ENCODE measurements at places on chromosomes 16 and 17.
A peak's percentile ranks its signal among the peaks of the same experiment; 100 is the strongest.

- no peak for DNase-seq
These were observed 98.1 kb downstream of the RGS9 start for GRCh38 chr17:65235284-65235683.

DNA sequence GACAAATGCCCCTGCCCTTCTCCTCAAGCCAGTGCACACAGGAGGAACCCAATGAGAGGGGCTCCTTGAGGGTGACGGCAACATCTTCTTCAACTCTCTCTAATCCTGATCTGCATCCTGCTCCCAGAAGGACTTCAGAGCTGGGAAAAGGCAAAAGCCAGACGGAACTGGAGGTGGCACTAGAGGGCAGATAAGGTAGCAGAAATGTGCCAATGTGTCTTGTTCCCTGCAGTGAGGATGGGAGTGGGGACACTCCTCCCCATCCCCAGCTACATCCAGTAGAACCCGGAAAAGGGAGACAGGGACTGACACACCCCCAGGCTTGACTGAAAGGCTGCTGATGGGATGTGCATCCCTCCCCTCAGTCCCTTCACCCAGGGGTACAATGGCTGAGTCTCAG lies 28.5 kb downstream of the SRCIN1 start:
- no peak for DNase-seq

GRCh38 chr17:63438092-63439051 lies 7.7 kb downstream of the CYB561 start:
- DNase-seq = no peak

DNA sequence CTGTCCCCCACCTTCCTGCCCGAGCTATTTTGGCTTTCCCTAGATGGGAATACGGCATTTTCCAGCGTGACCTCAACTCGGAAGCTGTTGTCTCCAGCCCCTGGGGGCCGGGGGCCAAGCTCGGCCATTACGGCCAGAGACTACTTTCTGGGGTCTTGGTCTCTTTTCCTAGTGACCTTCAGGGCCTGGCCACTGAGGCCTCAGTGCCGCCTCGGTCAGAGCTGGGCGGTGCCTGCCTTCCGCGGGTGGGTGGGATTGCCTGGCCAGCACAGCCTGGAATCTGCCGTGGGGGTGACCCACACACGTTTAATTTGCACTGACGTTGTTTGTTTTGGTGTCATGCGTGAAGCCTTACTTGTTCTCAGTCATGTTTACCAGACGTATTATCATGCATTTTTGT lies 29.2 kb downstream of the TSC2 start:
- DNase-seq = no peak

DNA sequence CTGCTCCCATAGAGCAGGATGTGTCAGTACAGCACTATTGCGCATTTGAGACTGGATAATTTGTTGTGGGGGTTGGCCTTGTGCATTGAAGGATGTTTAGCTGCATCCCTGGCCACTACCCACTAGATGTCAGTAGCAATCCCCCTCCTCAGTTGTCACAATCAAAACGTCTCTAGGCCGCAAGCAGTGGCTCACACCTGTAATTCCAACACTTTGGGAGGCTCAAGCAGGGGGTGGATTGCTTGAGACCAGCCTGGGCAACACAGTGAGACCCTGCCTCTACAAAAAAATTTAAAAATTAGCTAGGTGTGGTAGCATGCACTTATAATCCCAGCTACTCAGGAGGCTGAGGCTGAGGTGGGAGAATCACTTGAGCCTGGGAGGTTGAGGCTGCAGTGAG lies 48.4 kb downstream of the CENPV start:
- peak; percentile 4 for DNase-seq

DNA sequence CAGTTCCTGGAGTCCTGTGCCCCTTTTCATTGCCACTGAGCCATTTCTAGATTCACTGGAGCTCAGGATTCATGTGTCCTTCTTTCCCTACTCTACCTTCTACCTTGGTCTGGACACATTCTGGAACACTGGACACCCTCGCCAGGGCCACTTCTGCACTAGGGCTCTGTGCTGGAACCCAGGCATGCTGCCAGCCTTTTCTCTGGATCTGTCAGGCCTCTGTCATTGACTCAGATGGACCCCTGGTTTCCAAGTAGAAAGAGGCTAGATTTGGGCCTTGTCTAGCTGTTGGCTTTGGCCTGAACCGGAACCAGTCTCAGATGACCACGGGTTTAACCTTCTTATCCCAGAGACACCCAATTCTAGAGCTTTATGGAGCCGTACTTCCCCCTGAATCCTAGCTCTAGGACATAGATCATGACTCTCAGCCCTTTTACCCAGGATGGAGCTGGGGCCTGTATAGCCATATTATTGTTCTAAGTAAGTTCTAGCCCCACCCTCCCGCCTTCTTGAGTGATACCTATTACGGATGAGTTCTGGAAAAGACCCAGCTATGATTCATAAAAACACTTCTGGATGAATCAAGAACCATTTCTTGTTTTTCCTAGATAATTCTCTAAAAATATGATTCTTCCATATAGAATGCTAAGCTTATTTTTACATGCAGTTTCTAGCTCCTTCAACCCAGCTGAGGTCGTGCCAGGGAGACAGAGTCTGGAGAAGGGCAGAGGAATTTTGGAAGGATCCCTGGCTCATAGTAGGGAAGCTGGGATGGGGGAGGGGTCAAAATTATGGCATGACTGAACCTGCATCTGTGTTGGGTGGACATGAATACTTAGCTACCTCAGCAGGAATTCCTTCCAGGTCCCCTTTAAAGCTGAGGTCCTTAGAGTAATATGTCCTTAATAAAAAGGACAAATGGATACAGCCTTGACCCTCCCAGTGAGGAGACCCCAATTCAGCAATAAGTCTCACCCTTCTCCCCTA lies 1.1 kb upstream of the CHRNB1 start:
- DNase-seq = no peak

GRCh38 chr17:17859909-17860765 lies 23.4 kb upstream of the SREBF1 start:
- peak; percentile 14 for DNase-seq

- no peak for DNase-seq
These were observed 323 bp upstream of the KRTAP9-9 start for GRCh38 chr17:41254861-41255260.

GRCh38 chr17:82049521-82049971 lies 2.1 kb downstream of the RFNG start:
- no peak for DNase-seq

DNA sequence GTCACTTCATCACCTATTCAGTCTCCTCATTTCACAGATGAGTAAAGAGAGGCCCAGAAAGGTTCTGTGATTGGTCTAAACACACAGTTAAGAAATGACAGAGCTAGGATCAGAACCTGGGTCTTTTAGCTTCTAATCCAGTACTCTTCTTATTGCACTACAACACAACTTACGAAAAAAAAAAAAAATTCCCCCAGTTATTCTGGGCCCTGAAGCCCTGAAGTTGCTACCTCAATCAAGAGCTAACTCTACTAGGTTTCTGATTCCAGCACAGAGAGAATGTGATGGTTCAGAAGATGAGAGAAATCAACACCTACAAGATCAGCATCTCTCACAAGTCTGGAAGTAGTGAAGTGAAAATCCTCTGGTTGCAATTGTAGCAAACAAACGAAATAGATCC lies 37.3 kb downstream of the GRB7 start:
- DNase-seq = no peak

- no peak for DNase-seq
These were observed 7.4 kb upstream of the PMFBP1 start for GRCh38 chr16:72179204-72179970.

GRCh38 chr16:89364606-89365005 lies 125.8 kb downstream of the ANKRD11 start:
- DNase-seq = no peak

- DNase-seq = peak; percentile 47
These were observed 621 bp upstream of the CSHL1 start for GRCh38 chr17:63911657-63912100.

DNA sequence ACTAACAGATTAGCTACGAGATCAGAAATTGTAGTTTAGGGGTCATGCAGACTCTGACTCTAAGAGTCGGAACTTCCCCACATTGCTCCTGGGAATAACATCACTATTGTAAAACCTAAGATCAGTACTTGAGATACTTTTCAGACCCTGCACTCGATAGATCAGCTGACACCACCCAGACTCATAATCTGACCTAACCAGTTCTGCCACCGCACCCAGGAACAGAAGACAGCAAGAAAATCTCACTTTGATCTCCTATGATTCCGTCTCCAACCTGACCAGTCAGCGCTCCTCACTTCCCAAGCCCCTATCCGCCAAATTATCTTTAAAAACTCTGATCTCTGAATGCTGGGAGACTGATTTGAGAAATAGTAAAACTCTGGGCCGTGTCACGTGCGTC lies 27.2 kb upstream of the ASGR2 start:
- DNase-seq = no peak

- DNase-seq = no peak
These were observed 206.2 kb downstream of the ANKFN1 start for GRCh38 chr17:56359518-56359917.

DNA sequence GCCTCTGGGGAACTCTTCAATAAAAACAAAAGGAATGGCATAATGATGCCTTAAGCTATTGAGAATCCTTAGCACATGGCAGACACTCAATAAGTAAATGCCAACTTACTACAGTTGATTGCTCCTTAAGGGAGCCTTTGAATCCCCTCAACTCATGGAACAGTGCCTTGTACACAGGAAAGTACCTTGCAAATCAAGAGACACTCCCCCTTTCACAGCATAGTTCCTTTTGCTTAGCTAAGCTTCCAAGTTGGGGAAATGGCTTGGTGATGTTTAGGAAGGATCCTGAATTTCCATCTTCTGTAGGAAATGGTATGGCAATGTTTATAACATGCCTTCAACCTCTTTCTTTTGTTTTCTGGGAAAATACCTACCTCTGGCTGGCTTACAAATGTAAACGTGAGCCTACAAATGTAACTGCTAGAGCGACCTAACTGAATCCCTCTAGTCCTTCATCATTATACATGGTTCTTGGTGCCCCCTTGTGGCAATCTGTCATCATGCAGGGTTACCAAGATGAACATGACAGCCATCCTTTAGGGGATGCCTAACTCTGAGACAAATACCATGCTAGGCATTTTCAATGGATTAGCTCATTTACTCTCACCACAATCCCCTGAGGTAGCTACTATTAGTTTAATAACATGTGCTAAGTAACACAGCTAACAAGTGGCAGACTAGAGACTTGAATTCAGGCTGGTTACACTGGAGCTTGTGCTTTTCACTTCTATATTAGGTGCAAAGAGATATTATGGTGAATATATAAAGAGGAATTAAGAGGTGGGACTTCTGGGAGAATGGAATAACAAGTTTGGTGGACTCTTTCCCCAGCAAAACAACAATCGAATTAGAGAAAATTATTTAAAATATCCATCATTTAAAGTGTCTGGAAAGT lies 65.0 kb downstream of the MMD start:
- peak; percentile 89 for DNase-seq

- no peak for DNase-seq
These were observed 3.5 kb downstream of the DBNDD1 start for GRCh38 chr16:90015586-90016338.

DNA sequence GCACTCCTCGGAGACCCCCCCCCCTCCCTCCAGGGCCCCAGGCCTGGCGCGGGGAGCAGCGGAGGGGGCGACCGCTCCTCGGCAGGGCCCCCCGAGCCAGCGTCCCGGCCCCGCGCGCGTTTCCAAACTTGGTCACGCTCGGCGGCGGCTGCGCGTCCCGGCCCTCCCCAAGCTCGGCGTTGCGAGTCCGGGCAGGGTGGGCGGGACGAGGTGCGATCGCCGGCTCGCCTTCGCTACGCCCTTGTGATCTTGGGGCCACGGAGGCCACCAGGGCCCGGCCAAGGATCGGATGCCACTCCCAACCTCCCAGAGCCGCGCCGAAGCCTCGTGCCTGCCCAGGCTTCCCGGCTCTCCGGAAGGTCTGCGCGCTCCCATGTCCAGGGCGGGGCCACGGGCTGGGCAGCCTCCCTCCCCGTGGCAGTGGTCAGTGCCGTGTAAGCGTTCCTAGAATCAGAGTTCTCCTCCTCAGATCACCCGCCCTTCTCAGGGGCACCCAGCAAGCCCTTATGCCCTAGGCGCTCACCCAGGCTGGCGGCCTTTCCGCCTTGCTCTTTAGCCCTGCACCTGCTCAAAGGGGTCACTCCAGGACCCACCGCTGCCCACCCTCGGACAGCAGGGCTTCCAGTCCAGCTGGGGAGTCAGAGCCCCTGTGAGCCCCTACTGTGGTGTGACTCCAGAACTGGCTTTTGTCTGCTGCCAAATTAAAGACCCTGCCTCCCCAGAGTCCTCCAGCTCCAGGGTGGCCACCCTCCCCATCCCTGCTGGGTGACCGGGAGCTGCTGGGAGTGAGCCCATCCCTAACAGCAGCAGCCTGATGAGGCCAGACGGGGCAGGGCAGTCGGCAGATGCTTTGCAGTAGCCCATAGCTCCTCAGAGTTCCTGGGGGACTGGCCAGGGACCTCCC lies 12.2 kb upstream of the MRPS23 start:
- no peak for DNase-seq

GRCh38 chr16:31435341-31436220 lies 7.0 kb downstream of the ZNF843 start:
- DNase-seq = no peak

DNA sequence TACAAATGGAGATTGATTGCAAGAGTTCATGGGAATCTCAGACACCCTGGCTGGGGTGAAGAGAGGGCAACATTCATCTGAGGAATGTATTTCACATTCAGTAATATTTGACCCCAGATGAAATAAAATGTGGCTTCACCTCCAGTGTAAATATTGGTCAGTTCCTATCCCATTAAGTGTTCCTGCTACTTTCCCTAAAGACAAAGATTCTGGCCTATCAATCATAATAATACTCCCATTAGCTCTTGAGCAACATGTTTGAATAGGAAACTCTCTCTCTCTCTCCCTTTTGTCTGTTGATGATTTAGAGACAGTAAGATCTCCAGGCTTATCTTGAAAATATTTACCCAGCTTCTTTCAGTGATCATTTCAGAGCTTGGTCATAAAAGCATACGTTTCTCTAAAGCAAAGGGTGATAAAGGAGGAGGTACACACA lies 70.1 kb downstream of the KCNJ2 start:
- no peak for DNase-seq

DNA sequence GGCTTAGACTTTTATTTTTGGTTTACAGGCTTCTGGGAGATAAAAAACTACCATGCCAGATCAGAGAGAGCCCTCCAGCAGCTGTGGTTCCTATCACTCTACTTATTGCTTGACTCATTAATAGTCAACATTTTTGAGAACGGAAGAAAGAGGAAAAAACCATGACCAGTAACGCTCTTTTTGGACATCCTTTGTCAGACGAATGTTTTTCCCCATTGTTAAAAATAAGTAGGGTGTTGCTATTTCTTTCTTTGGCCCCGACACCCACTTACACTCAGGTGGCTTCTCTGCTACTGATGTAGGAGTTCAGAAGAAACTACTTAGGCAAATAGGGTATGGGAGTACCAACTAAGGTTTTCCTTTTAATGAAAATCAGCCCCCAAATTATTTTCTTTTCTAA lies 27.5 kb downstream of the TVP23A start:
- DNase-seq = no peak

DNA sequence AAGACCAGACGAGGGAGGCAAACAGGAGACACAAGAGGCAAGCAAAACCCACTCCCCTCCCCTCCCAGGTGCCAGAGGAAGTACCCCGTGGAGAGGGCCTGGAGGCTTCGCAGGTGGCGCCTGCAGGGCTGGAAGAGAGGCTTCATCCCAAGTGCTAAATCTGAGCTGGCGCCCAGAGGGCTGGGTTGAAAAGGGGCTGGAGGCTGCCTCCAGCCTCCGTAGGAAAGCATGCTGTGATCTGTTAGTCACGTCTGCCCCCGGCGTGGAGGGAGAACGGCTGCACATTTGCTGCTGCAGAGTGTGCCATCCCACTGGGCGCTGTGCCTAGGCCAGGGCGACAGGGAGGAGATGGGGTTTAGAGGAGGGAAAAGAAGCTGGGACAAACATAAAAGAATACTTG lies 16.9 kb downstream of the RPH3AL start:
- DNase-seq = no peak

- DNase-seq = peak; percentile 55
These were observed 36.2 kb downstream of the MPHOSPH6 start for GRCh38 chr16:82133798-82134197.
